Endothelial cell (in vitro differentiated cells): ENCODE measurements at places on chromosomes 12 and 14.

- DNase-seq = no peak
- no peak overlapping the region for H3K4me3 ChIP-seq
- H3K36me3 ChIP-seq = no peaks in the 10 kb centered on the region
- H3K27me3 ChIP-seq = peaks cover 2% of the 10 kb centered on the region
- H3K4me1 ChIP-seq = peaks cover 28% of the 10 kb centered on the region
Measured at GRCh38 chr14:54554401-54554800, 12.5 kb upstream of the SAMD4A start.

DNA sequence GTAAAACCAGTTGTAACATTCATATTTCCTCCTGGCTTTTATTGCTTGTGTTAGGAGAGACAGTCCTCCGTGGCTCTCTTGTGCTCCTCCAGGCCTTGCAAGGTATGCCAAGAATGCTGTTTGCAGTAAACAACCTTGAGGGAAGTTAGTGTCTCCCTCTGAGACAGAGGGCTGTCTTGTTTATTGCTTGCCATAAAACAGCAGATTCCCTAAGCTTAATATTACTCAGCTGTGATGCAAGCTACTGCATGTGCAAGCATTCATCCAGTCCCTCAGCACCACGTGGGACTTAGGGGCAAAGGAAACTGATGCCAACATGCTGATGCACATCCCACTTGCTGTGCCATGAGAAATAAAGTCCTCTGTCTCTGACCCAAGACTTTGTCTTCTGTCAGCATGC, 6.6 kb downstream of the POMT2 start:
- no peak overlapping the region for H3K4me3 ChIP-seq
- H3K27ac ChIP-seq = no peak overlapping the region
- H3K4me1 ChIP-seq = peaks cover 5% of the 10 kb centered on the region
- H3K27me3 ChIP-seq = peaks cover 4% of the 10 kb centered on the region

DNA sequence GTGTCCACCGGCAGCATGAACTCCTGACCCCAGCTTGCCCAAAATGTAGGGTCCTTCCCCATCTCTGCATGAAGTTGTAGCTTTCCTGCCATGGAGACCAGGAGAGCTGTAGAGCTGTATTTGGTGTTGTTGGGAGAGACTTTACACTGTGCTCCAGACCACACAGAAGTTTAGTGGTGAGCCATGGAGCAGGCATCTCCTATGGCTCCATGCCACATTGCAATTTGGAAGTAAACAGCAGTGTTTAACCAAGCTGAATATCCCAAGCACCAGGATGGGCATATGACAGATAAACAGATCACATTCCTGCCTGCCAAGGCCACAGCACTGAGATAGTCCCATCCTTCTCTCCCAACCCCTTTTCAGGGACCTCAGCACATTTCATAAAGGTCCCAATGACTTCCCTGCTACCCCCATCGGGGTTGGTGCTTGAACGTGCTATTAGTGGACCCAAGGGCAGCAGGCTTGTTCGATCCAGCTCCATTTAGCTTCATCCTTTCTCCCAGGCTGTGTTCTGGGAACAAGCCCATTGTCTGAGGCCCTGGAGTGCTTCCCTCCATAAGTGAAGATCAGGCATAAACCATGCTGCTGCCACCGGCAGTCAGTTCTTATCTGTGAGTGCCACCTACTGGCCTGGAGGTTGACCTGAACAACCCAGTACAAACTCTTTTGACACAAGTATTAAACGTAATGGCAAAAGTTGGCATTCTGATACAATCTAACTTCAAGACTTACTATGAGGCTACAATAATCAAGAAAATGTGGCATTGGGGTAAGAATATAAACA, 172.3 kb upstream of the ATXN7L3B start:
- H3K36me3 ChIP-seq = no peaks in the 10 kb centered on the region
- peak; percentile 8 for DNase-seq
- H3K27me3 ChIP-seq = no peaks in the 10 kb centered on the region
- H3K27ac ChIP-seq = no peak overlapping the region

DNA sequence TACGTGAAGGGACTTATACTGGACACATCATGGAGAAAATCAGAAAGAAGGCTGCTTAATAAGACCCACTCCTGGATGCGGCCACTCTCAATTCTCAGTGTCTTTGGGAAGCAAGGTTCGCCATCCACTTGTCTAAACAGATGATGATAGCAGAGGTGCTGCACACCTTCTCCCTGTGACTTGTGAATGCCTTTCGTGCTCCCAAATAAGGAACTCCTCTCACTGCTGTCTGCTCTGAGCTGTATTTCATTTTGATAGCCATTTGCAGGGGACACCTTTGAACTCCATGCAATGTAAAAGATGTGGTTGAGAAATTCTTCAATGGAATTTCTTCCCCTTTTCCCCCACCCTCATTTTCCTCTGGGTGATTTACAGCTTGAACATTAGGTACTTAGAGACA, 11.6 kb downstream of the RMST start:
- H3K4me1 ChIP-seq = no peaks in the 10 kb centered on the region
- no peaks in the 10 kb centered on the region for H3K36me3 ChIP-seq
- no peak for DNase-seq
- H3K27ac ChIP-seq = no peak overlapping the region

DNA sequence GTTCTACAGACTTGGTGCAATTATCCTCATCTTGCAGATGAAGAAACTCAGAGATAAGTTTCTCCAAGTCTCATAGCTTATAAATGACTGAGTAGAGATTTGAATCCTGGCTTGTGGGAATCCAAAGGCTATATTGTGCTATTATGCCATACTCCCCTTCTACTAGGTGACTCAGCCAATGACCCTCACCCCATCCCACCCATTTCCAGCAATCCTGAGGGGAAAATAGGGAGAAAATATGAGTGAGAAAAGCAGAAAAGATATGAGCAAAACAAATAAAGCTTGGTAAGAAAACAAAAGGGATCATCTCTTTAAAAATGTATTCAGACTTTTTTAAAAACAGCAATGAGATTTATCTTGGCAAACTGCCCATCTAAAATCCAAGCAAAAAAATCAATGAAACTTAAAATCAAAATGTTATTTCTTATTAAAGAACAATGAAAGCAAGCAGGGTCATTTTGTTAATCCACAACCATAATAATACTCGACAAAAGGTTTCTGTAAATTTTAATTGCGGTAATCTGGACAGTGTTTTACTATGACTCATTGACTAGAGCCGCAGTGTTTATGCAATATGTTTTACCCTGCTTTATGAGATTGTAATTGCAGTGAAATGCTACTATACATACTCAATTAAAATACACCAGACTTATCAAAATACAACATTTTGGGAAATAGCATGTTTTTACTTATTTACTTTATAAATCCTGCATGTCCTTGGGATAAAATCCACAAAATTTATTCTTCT, 13.1 kb upstream of the LGR5 start:
- no peak overlapping the region for H3K27ac ChIP-seq
- no peaks in the 10 kb centered on the region for H3K36me3 ChIP-seq
- H3K4me3 ChIP-seq = no peak overlapping the region
- H3K4me1 ChIP-seq = no peaks in the 10 kb centered on the region
